Nephron progenitor cell (in vitro differentiated cells): ENCODE measurements at places on chromosomes 4 and X.

DNA sequence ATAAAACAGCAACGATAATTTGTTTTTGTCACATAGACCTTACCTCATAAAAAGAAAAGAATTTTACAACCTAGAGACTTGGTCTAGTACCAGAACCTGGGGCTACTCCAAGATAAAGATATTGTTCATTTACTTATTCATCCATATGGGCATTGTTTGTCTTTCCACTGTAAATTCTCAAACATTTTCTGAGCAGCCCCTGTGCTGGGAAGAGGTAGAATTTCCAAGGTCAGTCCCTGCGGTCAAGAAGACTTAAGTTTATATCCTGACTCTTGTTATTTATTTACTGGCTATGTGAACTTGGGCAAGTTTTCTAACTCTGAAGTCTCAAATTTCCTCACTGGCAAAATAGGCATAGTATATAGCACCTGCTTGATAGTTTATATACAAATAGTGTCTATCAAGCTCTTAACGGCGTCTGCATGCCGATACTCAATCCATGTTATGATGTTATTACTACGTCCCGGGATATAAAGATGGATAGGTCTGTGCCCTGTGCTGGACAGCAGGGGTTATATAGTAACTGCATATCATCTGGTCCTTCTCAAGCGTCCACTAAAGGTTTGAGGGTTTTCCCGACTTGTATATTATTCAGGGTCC lies 222.1 kb upstream of the TAPT1 start:
- peaks cover 37% of the 10 kb centered on the region for H3K4me1 ChIP-seq
- no peaks in the 10 kb centered on the region for H3K27me3 ChIP-seq

DNA sequence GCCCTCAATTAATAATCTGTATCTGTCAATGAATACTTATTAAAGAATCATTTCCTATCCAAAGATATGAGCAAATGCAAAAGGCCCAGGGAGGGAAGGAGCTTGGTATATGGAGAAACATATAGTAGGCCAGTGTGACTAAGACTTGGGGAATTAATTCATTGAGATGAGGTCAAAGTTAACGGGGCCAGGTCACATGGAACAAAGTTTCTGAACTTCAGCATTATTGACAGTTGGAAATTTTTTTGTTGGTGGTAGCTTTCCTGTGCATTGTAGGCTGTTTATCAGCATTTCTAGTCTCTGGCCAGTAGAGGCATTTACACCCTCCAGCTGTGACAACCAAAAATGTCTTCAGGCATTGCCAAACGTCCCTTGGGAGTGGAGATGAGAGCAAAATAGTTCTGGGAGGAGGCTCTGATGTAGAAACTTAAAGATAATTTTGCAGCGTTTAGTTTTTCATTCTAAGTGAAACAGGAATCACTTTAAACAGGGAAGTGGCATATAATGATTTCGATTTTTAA lies 202.0 kb downstream of the SLC4A4 start:
- H3K27me3 ChIP-seq = no peaks in the 10 kb centered on the region
- H3K36me3 ChIP-seq = no peaks in the 10 kb centered on the region
- no peak overlapping the region for H3K4me3 ChIP-seq

DNA sequence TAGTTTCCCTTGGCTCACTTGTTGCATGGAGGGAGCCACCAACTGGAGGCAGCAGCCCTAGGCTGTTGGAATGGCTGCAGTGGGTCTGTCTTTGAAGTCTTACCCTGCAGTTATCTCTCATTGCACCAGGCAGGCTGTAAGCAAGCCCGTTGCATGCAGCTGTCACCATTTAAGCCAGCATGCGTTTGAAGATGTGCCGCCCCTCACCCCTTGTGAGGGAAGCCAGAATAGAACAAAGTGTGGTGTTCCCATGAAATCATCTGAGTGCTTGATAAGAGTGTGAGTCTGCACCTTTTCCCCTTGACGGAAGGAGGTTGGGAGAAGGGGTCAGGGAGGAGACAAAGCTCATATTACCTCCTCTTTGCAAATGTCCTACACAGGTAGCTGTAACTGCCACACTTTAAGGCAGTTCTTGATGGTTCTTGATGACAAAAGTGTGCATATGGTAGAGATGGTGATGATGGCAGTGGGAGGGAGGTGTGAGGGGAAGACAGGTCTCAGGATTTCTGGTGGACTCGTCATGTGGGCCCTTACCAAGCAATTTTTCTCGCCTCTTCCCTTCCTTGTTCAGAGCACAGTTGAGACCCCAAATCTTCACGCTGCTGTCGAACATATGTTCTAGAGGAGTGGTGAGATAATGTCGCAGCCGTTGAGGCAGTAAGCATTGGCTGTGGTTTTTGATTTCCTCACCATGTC lies 191.4 kb upstream of the LEF1 start:
- H3K36me3 ChIP-seq = no peaks in the 10 kb centered on the region
- no peaks in the 10 kb centered on the region for H3K27me3 ChIP-seq
- H3K4me1 ChIP-seq = peaks cover 54% of the 10 kb centered on the region
- no peak for DNase-seq
- H3K4me3 ChIP-seq = peak overlapping the region; percentile 3
- peak overlapping the region; percentile 17 for H3K27ac ChIP-seq

GRCh38 chr4:28518561-28519165 lies 1658.0 kb downstream of the STIM2 start:
- no peak overlapping the region for H3K27ac ChIP-seq
- no peaks in the 10 kb centered on the region for H3K36me3 ChIP-seq
- no peak overlapping the region for H3K4me3 ChIP-seq
- H3K27me3 ChIP-seq = no peaks in the 10 kb centered on the region

DNA sequence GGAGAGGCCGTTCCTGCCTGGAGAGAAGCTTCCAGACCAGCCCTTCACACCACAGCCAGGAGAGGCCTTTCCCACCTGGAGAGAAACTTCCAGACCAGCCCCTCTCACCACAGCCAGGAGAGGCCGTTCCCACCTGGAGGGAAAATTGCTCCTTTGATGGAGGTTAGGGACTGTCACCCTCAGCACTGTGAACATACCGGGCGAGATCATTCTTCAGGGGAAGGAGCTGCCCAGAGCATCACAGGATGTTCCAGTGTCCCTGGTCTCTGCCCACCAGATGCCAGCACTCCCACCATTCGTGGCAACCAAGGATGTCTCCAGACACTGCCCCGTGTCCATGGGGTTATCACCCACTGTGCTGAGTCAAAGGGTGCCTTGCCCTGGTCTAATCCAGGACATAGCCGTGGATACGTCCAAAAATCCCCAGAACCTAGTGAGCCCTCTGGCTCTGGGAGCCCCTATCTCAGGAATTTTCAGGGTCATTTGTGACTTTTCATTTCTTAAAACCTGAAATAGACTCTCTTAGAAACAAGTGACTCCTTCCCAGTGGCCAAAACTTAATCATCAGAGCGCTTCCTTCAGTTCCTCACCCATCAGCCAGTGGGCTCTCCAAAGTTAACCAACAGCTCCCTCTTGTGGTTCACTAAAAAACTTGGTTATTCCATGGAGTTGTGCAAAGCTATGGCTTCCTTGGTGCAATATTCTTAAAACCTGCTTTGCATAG lies 80.2 kb downstream of the CRMP1 start:
- peak overlapping the region; percentile 31 for H3K27ac ChIP-seq
- peaks cover 19% of the 10 kb centered on the region for H3K4me1 ChIP-seq
- peaks cover 50% of the 10 kb centered on the region for H3K36me3 ChIP-seq
- DNase-seq = peak; percentile 45

GRCh38 chrX:125782184-125782583 lies 383.9 kb downstream of the DCAF12L2 start:
- no peak overlapping the region for H3K27ac ChIP-seq
- DNase-seq = no peak
- no peaks in the 10 kb centered on the region for H3K27me3 ChIP-seq
- peaks cover 12% of the 10 kb centered on the region for H3K4me1 ChIP-seq
- H3K36me3 ChIP-seq = no peaks in the 10 kb centered on the region

DNA sequence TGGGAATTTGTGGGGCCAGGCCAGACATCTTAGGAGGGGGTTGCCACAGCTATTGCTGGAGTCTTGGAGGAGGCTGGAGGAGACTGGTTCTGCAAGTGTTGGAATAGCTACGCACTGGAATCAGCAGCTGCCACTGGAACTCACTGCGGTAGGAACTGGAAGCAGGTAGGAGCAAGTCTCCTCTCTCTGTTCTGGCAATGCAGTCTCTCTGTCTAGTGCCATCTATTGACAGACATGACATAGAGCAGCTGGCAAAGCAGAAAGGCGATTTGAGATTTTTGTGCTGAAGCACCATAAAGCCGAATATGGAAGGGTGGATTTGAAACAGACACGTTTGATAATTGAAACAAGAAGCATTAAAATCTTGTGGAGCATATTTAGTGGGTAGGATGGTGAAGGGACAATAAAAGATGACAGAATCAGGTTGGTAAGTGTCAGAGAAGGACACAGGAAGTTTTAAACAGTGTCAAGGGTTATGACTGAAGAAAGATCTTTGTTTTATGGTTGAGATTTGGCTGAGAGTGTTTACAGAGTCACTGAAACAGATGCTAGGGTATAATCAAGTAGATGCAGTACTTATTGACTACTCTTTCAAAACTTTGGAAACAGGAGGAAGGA lies 23.5 kb upstream of the SYNPO2 start:
- H3K4me1 ChIP-seq = peaks cover 7% of the 10 kb centered on the region
- H3K27me3 ChIP-seq = peaks cover 3% of the 10 kb centered on the region
- H3K36me3 ChIP-seq = no peaks in the 10 kb centered on the region
- no peak overlapping the region for H3K4me3 ChIP-seq
- peak; percentile 18 for DNase-seq

DNA sequence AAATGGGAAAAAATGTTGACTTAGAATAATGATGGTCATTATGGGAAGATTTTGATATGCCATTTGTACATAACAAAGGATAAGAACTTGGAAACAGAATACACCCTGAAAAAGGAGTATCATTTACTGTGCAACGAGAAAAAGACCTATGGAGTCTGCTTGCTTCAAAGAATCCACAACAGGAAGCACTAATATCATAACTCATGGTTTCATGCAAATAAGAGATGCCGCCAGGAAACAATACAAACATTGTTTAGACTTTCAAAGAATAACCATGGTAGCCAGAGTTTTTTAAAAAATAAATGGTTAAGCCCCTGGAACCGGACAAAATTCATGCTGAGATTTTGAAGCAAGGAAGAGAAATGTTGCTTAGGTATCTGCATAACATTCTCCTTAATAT lies 139.9 kb upstream of the ETNPPL start:
- no peaks in the 10 kb centered on the region for H3K27me3 ChIP-seq
- no peaks in the 10 kb centered on the region for H3K36me3 ChIP-seq
- no peak for DNase-seq

GRCh38 chrX:45751156-45751555 lies 550.5 kb upstream of the DIPK2B start:
- H3K4me3 ChIP-seq = no peak overlapping the region
- no peaks in the 10 kb centered on the region for H3K27me3 ChIP-seq
- no peak overlapping the region for H3K27ac ChIP-seq
- peaks cover 8% of the 10 kb centered on the region for H3K36me3 ChIP-seq
- peaks cover 13% of the 10 kb centered on the region for H3K4me1 ChIP-seq

DNA sequence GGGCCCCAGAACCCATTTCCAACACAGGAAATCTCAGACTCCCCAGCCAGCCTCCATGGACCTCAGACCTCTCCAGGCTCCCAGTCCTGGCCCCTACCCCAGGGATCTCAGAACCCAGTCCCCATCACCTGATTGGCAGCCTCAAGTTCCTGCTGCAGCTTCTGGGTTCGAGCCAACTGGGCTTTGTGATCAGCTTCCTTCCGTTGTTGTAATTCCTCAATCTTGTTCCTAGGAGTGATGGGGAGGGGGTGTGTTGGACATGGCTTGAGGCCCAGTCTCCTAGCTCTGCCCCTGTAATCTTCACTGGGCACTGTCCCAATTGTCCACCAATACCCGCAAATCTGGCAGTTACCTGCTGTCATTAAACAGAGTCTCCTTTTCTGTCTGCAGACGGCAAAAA lies 12.6 kb downstream of the GRIPAP1 start:
- no peak for DNase-seq
- no peak overlapping the region for H3K4me3 ChIP-seq
- H3K27me3 ChIP-seq = peaks cover 5% of the 10 kb centered on the region
- no peaks in the 10 kb centered on the region for H3K4me1 ChIP-seq
- H3K36me3 ChIP-seq = peaks cover 42% of the 10 kb centered on the region

DNA sequence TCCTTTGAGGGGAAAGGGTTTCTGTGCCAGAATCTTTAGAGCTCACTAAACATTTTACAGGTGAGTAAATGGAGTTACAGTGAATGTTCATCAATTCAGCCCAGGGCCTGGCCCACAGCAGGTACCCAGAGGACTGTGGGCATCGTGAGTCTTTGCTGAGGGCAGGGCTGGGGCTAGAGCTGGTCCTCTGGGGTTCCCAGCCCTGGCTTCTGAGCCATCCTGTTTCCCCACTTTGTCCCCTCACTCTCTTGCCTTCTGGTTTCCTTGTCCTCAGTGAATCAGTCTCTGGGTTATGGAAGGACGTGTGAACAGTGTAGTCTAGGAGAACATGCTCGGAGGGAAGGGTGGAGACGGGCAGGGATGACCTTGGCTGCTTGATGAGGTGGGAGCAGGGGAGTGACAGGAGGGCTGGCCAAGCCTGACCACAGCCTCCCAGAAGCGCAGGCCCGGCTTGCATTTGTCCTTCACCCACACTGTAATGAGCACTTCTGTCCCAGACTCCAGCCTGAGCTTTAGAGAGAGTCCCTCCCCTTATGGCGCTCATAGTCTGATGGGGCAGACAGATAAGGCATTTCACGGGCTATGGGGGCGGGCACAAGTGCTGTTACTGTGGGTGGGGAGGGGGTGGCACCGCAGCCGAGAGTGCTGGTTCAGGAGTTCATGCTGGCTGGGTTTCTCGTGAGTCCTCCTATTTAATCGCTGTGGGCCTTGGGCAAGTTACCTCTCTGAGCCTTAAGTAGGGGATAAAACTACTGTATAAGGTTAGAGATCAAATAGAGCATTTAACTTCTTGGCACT lies 17.3 kb downstream of the TBC1D14 start:
- peaks cover 38% of the 10 kb centered on the region for H3K36me3 ChIP-seq
- peaks cover 9% of the 10 kb centered on the region for H3K27me3 ChIP-seq
- DNase-seq = peak; percentile 31
- peak overlapping the region; percentile 23 for H3K4me3 ChIP-seq
- H3K27ac ChIP-seq = no peak overlapping the region

DNA sequence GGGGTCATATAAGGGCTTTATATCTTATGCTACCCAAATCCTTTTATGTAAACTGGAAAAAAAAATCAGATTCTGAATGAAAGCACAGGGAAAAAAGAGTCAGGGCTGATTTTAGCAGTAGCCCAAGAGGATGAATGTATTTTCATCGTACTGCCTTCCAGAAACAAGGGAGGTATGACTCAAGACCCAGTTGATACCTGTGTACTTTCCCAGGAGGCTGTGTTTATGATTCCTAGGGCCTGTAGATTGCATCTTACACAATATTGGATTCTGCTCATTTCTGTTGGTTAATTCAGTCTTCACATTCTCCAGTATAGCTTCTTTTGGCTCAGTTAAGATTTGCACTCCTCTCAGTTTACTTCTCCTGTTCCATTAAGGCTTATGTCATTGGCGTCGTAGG lies 127.9 kb upstream of the LIMCH1 start:
- H3K4me1 ChIP-seq = peaks cover 81% of the 10 kb centered on the region
- peaks cover 6% of the 10 kb centered on the region for H3K27me3 ChIP-seq
- no peak overlapping the region for H3K4me3 ChIP-seq
- H3K27ac ChIP-seq = peak overlapping the region; percentile 86

DNA sequence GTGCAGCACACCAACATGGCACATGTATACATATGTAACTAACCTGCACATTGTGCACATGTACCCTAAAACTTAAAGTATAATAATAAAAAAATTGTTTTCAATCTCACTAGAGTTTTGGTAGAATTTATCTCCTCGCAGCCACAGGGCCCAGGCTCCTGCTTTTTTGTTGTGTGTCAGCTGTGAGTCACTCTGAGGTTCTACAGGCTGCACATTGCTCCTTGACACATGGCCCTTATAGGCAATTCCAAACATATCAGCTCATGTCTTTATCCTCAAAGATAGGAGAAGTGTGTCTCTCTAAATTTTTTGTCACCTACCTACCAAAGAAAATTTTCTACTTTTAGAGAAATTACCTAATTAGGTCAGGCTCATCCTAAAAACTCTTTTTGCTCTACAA lies 252.1 kb upstream of the ADGRL3 start:
- no peak for DNase-seq
- no peaks in the 10 kb centered on the region for H3K4me1 ChIP-seq
- no peaks in the 10 kb centered on the region for H3K36me3 ChIP-seq
- no peak overlapping the region for H3K4me3 ChIP-seq
- no peaks in the 10 kb centered on the region for H3K27me3 ChIP-seq
